Mesothelial cell of epicardium (in vitro differentiated cells): ENCODE measurements at places on chromosomes 3 and 15.
A peak's percentile ranks its signal among the peaks of the same experiment; 100 is the strongest.

DNA sequence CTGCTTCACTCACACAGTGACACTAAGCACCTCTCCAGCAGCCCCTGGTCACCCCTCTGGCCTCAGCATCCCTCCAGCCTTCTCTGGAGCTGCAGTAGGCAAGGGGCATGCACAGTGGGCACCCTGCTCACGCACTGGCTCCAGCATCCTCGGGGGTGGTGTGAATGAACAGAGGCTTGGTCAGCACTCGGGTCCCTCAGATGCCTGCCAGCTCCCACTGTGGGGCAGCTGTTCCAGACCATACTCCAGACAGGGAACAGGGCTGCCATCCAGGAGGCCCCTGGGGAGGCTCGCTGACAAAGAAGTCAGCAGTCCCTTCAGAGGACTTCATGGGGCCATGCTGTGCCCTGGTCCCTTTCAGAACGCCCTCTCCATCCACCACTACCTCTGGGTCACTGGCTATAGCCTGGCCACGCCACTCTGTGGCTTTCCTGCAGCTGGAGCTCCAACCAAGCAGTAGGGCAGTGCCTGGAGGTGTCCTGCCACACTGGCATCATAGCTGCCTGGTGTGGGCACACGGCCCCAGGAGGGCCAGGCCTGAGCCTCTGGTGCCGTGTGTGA, 26.3 kb downstream of the ALS2CL start:
- H3K27ac ChIP-seq: no peak overlapping the region
- peak; percentile 36 for DNase-seq
- peaks cover 19% of the 10 kb centered on the region for H3K4me1 ChIP-seq

- H3K4me1 ChIP-seq: peaks cover 9% of the 10 kb centered on the region
- H3K27ac ChIP-seq: no peak overlapping the region
- H3K4me3 ChIP-seq: no peak overlapping the region
- no peak for DNase-seq
- no peaks in the 10 kb centered on the region for H3K36me3 ChIP-seq
Observed at GRCh38 chr3:61683549-61684236, 122.3 kb downstream of the PTPRG start.

- no peak overlapping the region for H3K4me3 ChIP-seq
- no peaks in the 10 kb centered on the region for H3K27me3 ChIP-seq
- no peak for DNase-seq
- H3K4me1 ChIP-seq: peaks cover 6% of the 10 kb centered on the region
- H3K36me3 ChIP-seq: peaks cover 16% of the 10 kb centered on the region
- no peak overlapping the region for H3K27ac ChIP-seq
Observed at GRCh38 chr3:42194943-42195510, 71.0 kb downstream of the CCK start.

GRCh38 chr3:195458316-195458717, 15.5 kb upstream of the ACAP2 start:
- no peaks in the 10 kb centered on the region for H3K36me3 ChIP-seq
- H3K27me3 ChIP-seq: no peaks in the 10 kb centered on the region
- peaks cover 22% of the 10 kb centered on the region for H3K4me1 ChIP-seq
- H3K27ac ChIP-seq: peak overlapping the region; percentile 36

DNA sequence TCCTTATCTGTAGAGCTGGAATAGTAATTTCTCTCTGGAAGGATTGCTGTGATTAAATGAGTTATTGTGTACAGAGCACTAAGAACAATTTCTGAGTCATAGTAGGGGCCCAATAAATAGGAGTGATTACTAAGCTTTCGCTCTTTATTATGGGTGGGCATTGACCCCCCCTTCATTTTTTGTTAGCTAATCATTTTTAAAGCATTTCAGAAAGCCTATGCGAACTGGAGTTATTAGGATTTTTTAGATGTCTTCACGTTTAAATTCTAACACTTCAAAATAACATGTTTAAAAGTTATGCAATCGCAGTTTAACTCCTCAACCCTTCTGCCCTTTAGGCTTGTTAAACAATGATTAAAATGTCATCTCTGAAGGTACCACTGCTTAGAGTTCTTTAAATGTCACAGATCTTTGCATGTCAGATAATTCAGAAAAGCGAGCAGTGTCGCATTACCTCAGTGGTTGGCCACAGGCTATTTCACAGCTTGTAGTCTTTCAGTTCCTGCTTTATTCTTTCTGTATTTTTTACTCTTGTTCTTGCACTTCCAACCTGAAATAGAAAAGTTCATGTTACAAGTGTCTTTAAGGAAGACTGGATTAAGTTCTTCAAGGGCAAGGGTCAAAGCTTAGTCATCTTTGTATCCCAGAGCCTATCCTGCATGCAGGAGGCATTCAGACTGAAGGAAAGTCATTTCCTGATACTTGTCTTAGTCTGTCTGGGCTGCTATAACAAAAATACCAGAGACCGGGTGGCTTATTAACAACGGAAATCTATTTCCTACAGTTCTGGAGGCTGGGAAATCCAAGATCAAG, 102.9 kb downstream of the FNDC3B start:
- H3K36me3 ChIP-seq: peaks cover 13% of the 10 kb centered on the region
- no peak for DNase-seq
- H3K27me3 ChIP-seq: no peaks in the 10 kb centered on the region
- H3K4me1 ChIP-seq: peaks cover 64% of the 10 kb centered on the region
- no peak overlapping the region for H3K4me3 ChIP-seq
- peak overlapping the region; percentile 93 for H3K27ac ChIP-seq

GRCh38 chr3:8529738-8530525, 28.3 kb downstream of the LMCD1 start:
- no peak overlapping the region for H3K27ac ChIP-seq
- no peaks in the 10 kb centered on the region for H3K27me3 ChIP-seq
- peaks cover 29% of the 10 kb centered on the region for H3K4me1 ChIP-seq
- H3K4me3 ChIP-seq: no peak overlapping the region

- no peaks in the 10 kb centered on the region for H3K27me3 ChIP-seq
- peaks cover 7% of the 10 kb centered on the region for H3K36me3 ChIP-seq
- H3K4me3 ChIP-seq: no peak overlapping the region
- H3K4me1 ChIP-seq: peaks cover 13% of the 10 kb centered on the region
- DNase-seq: no peak
- H3K27ac ChIP-seq: peak overlapping the region; percentile 40
Observed at GRCh38 chr3:184345317-184346144, 8.1 kb downstream of the FAM131A start.

DNA sequence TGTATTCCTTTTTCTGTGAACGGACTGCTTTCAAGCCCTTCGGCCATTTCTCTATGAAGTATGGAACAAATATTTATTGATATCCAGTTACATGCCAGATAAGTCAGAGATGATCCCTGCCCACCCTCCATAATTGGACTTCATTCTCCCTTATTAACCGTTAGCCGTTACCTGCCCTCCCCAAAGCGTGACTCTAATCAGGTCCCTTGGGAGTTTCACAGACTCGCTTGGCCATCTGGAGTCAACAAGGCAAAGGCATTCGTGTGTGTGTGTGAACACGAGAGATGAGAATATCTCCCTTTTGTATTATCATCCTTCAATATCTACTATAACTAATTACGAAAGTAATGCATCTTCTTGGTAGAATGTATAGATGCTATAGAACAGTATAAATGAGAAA, 314.5 kb downstream of the TLE3 start:
- no peak for DNase-seq
- peaks cover 1% of the 10 kb centered on the region for H3K27me3 ChIP-seq
- no peak overlapping the region for H3K27ac ChIP-seq
- H3K4me1 ChIP-seq: peaks cover 19% of the 10 kb centered on the region

DNA sequence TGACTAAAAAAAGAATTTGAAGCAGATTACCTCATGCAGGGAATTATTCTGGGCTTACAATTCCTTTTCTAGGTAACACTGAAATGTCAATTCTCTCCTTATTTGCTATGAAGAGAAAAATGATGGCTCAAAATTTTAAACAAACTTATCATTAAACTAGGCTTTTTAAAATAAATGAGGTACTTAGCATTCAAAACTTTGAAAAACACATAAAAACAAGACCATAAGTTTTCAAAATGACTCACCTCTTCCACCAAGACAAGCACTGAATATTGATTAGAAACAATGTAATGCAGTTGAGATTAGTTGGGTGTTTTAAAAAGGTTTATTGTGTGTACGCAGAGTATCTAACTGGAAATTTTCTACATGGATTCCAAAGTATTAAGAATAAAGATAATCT, 154.6 kb downstream of the ADAM10 start:
- peaks cover 11% of the 10 kb centered on the region for H3K4me1 ChIP-seq
- no peak overlapping the region for H3K27ac ChIP-seq
- no peaks in the 10 kb centered on the region for H3K27me3 ChIP-seq
